Daoy (cell line): ENCODE measurements at places on chromosomes 2 and 18. TPM values are rescaled to one million over a fixed set of nuclear protein-coding genes. Genes with fewer than 3 reads are reported as not detected.

SKOR2 gene
- total RNA-seq: not detected in 2 replicates

IL1B gene
- 12.4 and 13.5 TPM in 2 replicates for total RNA-seq

HNRNPA3 gene
- 47.2 and 52.1 TPM in 2 replicates for total RNA-seq

DHRS9 gene
- 0.39 and 2.5 TPM in 2 replicates for total RNA-seq

RAB27B gene
- total RNA-seq: 0.77 and 1.1 TPM in 2 replicates

FAM210A gene
- 14.5 and 15.7 TPM in 2 replicates for total RNA-seq

FTCDNL1 gene
- total RNA-seq: 0.86 and 1.4 TPM in 2 replicates

MTX2 gene
- total RNA-seq: 37.1 and 53.4 TPM in 2 replicates

PRSS56 gene
- total RNA-seq: not detected in 2 replicates

- DNase-seq: no peak
These were observed 5.6 kb downstream of the SNED1 start for GRCh38 chr2:241003830-241004564.

- no peak for DNase-seq
These were observed 118.8 kb downstream of the UBR3 start for GRCh38 chr2:169946092-169946491.

GRCh38 chr18:51211552-51211951, 14.1 kb upstream of the MEX3C start:
- DNase-seq: peak; percentile 63

- no peak for DNase-seq
These were observed 106.3 kb upstream of the GLI2 start for GRCh38 chr2:120629241-120629895.

- DNase-seq: no peak
These were observed 576.9 kb downstream of the CMPK2 start for GRCh38 chr2:6288791-6289190.

DNA sequence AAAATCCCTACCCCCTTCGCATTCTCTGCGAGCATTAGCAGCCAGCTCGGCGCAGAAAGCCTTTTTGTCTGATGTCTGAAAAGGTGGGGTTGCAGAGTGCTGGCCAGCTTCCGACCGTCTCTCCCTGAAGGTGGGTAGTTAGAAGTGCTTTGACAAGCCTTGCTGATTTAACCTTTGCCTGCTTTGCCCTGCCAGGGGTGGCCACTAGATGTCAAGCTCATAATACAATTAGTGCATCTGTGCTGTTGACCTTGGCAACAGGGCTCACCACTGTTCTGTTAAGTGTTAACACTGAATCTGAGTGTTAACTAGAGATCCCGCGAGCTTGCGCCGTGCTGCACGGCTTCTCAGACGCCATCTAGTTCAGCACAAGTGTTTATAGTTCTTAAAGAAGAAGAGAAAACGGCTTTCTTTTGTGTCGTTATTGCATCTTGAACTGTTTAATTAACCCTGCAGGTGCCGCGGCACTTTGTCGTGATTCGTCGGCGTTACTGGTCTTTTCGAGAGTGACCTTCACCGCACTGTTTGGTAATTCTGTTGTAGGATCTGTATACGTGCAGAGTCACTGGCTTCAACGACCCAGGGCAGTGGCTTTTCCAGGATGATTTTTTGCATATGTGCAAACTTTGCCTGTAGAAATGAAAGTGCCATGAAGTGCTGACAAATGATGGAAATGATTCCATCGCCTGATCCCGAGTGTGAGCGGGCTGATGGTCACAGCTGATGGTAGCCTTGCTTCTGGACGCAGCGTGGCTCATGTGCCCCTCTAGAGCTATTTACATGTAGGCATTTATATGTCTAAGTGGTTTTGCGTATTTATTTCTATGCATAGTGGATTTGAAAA, 5.5 kb downstream of the SALL3 start:
- peak; percentile 58 for DNase-seq

GRCh38 chr18:595068-595467, 1.7 kb upstream of the CLUL1 start:
- DNase-seq: no peak

DNA sequence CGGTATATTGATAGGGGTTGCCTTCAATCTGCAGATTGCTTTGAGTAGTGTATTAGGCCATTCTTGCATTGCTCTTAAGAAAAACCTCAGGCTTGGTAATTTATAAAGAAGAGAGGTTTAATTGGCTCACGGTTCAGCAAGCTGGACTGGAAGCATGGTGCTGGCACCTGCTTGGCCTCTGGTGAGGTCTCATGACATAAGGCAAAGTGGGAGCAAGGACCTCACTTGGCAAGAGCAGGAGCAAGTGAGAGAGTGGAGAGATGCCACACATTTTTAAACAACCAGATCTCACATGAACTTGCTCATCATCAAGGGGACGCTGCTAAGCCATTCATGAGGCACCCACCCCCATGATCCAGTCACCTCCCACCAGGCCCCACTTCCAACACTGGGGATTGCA, 4.9 kb downstream of the MAP3K2 start:
- DNase-seq: no peak

GRCh38 chr2:204021290-204022081, 84.9 kb downstream of the ICOS start:
- DNase-seq: no peak
